Foreskin keratinocyte (primary cell): ENCODE measurements at places on chromosomes 6 and 20. TPM values are rescaled to one million over a fixed set of nuclear protein-coding genes. Genes with fewer than 3 reads are reported as not detected.

Gene HLA-DQB1
- total RNA-seq: 1.7 and 3.3 TPM in 2 replicates

Gene CST5
- total RNA-seq: not detected in 2 replicates

Gene SIRPD
- total RNA-seq: not detected in 2 replicates

Gene AARS2
- total RNA-seq: 17.8 and 21.5 TPM in 2 replicates

Gene PDE10A
- total RNA-seq: not detected in 2 replicates

Gene ADGB
- total RNA-seq: not detected in 2 replicates

Gene NR2E1
- total RNA-seq: not detected in 2 replicates

Gene DOK5
- total RNA-seq: not detected in 2 replicates

Gene SLC2A10
- total RNA-seq: 0.11 and 0.37 TPM in 2 replicates

Gene PSORS1C2
- not detected in 2 replicates for total RNA-seq
